ENCODE measurements at places on chromosomes 6 and 20.

DNA sequence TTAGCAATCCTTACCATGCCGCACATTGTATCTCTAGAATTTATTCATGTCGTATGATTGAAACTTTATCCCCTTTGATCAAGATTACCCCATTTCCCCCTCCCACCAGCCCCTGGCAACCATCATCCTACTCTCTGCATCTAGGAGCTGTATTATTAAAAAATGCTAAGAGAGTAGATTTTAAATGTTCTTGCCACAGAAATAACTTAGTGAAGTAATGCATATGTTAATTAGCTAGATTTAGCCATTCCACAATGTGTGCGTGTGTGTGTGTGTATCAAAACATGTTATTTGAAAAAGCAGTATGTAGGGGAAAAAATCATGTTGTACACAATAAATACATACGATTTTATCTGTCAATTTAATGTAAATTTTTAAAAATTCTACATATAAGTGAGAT lies 11.9 kb upstream of the SPINT3 start:
- no peak for DNase-seq

GRCh38 chr6:113359155-113360140 lies 497.7 kb upstream of the MARCKS start:
- no peak for DNase-seq

DNA sequence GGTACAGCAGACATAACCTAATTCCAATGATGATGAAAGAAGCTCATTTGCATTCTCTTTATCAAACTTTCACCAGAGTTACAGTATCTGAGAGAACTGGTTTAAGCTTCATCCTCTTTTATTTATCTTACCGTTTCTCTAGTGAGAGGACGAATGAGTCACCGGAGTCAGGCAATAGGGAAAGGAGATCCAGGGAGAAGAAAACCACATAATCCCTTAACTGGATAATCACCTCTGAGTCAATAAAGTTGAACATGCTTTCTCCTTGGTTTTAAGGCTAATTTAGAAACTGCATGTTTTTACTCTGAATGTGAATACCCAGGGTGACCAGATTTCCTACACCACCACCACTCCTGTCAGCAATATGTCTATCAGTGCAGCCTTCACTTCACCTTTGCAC lies 313.7 kb upstream of the TBX18 start:
- no peak for DNase-seq

DNA sequence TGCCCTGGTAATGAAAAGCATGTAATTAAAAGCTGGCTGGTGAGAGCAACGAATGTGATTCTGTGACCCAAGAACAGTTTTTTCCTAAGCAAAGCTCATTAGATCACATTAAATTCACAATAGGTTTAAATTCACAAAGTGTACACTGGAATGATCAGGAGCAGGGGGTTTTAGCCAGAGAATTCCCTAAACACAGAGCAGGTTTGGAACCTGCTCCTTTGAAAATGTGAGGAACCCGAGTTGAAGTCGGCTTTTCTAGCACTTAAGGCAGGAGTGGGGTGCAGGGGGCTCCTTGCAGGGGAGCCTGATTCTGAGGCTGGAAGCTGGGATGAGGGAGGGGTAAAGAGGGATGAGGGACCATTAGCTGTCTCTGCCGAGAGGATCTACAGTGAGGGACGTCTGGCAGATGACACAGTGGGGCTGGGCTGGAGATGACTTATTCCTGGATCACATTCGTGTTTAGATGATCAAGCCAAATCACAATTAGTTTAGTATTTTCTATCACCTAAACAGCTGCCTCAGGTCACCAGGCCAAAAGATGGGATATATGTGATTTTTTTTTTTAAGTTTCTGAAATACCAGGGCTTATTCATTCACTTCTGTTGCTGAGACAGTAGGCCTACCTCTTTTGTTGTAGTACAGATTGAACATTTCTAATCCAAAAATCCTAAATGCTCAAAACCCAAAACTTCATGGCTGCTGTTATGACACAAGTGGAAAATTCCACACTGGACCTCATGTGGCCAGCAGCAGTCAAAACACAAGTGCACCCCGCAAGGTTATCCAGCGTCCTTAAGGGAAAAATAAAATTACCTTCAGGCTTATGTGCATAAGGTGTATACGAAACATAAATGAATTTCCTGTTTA lies 93.1 kb upstream of the HIVEP1 start:
- DNase-seq, result no peak

- no peak for DNase-seq
Observed at GRCh38 chr6:149567194-149567586, 1.0 kb downstream of the GINM1 start.

GRCh38 chr6:8123236-8123635 lies 20.9 kb upstream of the EEF1E1 start:
- DNase-seq, result no peak

DNA sequence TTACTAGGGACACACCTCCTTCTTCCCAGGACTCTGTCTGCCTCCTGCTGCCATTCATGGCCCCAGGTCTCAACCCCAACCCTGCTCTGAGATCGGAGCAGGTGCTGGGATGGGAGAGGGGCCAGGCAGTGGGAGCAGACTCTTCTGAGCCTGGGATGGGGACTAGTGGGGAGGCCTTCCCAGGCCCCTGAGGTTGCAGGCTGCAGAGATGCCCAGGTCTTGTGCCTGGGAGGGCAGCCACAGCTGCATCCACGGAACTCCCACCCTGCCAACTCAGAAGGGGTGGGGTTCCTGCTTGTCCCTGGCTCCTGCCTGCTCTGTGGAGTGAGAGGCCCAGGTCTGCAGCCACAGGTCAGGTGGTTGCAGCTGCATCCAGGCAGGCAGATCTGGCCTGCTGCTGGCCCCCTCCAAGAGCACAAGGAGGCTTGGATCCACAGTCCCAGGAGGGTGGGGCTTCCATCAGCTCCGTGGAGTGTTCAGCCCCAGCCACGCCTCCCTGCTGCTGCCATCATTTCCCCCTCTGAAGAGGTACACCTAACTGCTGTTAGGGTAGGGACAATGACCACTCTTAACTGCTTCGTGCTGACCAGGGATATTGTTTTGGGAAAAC lies 2.9 kb upstream of the SLC22A1 start:
- no peak for DNase-seq

GRCh38 chr20:44291754-44292153 lies 19.2 kb downstream of the FITM2 start:
- no peak for DNase-seq

DNA sequence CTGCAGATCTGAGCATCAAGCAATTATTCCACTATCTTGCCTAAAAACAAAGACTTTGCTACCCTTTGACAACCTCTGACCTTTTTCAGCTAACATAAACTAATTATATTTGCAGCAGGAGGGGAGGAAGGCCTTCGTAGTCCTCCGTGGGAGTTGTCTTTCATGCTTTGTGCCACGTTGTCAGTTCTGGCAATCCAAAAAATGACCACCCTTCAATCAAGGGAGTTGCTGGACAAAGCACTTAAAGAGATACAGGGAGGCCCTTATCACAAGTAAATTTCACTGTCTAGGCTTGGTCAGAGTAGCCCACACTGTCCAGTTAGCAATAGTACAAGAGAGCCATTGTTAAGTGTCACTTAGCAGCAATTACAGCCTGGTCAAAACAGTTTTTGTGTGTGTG lies 578.9 kb downstream of the HAO1 start:
- DNase-seq, result no peak

Measured in activated CD4-positive, alpha-beta T cell treated with anti-CD3 and anti-CD28 coated beads, Interleukin-10, Interleukin-2, amounts not matched to agents 100 ng/mL and 50 ng/mL, durations not matched to agents 16 hours and 8 hours (primary cell).